ENCODE measurements at places on chromosomes 16 and 17.

- no peak for DNase-seq
Measured at GRCh38 chr16:86387468-86388440, 122.6 kb upstream of the FOXF1 start.

GRCh38 chr16:74500907-74501306, 79.6 kb upstream of the CLEC18B start:
- DNase-seq: no peak

GRCh38 chr16:20762404-20763123, 1.2 kb upstream of the ACSM3 start:
- DNase-seq: no peak

DNA sequence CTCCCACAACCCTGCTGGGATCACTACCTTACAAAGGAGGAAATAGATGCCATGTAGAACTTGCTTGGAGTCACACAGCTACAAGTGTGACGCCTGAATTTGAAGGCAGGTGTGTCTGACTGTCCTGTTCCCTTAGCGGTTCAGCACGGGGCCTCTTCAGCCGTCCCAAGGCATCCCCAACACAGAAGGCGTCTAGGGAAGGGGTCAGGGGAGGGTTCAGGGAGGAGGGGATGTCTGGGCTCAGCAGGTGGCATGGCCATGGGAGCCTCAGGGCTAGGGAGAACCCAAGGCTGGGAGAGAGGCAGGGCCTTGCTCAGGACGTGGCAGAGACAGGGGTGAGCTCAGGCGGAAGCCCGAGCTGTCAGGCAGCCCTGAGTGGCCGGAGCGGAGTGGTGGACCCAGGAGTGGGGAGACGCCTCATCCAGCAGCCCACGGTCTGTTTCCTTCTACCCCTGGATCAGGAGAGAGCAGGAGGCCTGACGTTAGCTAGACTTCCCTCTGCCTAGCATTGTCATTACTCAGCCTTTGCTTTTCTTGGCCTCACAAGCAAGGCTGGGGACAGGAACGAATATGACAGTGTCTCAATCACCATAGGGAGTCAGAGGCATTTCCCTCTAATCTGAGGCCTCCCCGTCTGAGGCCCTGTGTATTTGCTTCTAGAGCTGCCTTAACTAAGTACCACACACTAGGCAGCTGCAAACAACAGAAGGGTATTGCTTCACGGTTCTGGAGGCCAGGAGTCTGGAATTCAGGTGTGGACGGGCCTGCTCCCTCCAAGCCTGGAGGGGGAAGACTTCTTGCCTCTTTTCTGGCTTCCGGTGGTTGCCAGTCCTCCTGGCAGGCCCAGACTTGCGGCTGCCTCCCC, 31.3 kb upstream of the ANKRD40CL start:
- DNase-seq: no peak

DNA sequence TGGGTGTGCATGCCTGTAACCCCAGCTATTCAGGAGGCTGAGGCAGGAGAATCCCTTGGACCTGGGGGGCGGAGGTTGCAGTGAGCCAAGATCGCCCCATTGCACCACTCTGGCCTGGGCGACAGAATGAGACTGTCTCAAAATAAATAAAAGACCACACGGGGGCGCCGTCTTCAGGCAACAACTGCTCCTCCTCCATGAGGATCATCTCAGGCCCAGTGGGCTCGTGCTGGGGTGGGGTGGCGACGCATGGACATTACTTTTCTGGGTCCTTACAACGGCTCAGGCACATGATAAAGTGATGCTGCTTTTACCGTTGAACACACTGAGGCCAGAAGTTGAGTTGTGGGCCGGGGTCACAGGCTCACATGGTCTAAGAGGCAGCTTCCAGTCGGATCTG, 56.2 kb downstream of the PRMT7 start:
- DNase-seq: peak; percentile 72

- DNase-seq: peak; percentile 70
Measured at GRCh38 chr17:63841350-63842172, 924 bp downstream of the SMARCD2 start.

- no peak for DNase-seq
Measured at GRCh38 chr17:13413001-13413400, 188.7 kb downstream of the HS3ST3A1 start.

All from colonic mucosa (tissue), 4 donors.